ENCODE measurements at places on chromosomes 16 and 17. TPM values are rescaled to one million over a fixed set of nuclear protein-coding genes. Genes with fewer than 3 reads are reported as not detected.

Gene GSG1L
- total RNA-seq: not detected

Gene CTRB1
- not detected for total RNA-seq

Gene RGS11
- 0.55 TPM for total RNA-seq

Gene TEX19
- 1.1 TPM for total RNA-seq

Gene KRT31
- total RNA-seq: not detected

Gene HSPB9
- total RNA-seq: not detected

Gene CD300LB
- not detected for total RNA-seq

Gene CCR7
- not detected for total RNA-seq

Gene CES1
- total RNA-seq: not detected

Gene ZNF319
- total RNA-seq: 1.5 TPM

Gene COX6A2
- not detected for total RNA-seq

Gene LDHD
- total RNA-seq: 0.08 TPM

Gene BICDL2
- 40.5 TPM for total RNA-seq

Gene TTYH2
- total RNA-seq: 0.05 TPM

Gene TMEM235
- total RNA-seq: not detected

Gene SLC52A1
- total RNA-seq: not detected

Gene RNF112
- total RNA-seq: not detected

Gene PYDC1
- not detected for total RNA-seq

Gene AMDHD2
- 114 TPM for total RNA-seq

Gene CD300E
- not detected for total RNA-seq

Gene APOBR
- not detected for total RNA-seq

Gene ST6GALNAC1
- 5.3 TPM for total RNA-seq

Gene MT1H
- not detected for total RNA-seq

Gene TBC1D3H
- not detected for total RNA-seq

Gene LHX1
- not detected for total RNA-seq

Gene KRT39
- total RNA-seq: not detected

Gene SEC14L1
- total RNA-seq: 16.1 TPM

Gene PIMREG
- total RNA-seq: 111 TPM

Gene NLK
- total RNA-seq: 13.0 TPM

Gene HBM
- not detected for total RNA-seq

Gene FOXC2
- not detected for total RNA-seq

Gene TBC1D3
- total RNA-seq: not detected

Gene P2RX1
- total RNA-seq: 0.03 TPM

Gene KRTAP4-4
- not detected for total RNA-seq

Gene CX3CL1
- 0.57 TPM for total RNA-seq

Gene TNFSF13
- 15.6 TPM for total RNA-seq

Gene IGF2BP1
- total RNA-seq: not detected

Gene GP1BA
- not detected for total RNA-seq

Gene ZFPM1
- 9.2 TPM for total RNA-seq

Gene ALOX15B
- total RNA-seq: not detected

Gene ATP2A1
- total RNA-seq: 2.6 TPM

Gene ODAD4
- 0.64 TPM for total RNA-seq

Gene PRSS22
- total RNA-seq: 97.1 TPM

Gene SHBG
- not detected for total RNA-seq

Gene PLLP
- 0.16 TPM for total RNA-seq

Gene KRTAP4-1
- total RNA-seq: not detected

Gene DNAJA2
- 35.4 TPM for total RNA-seq

Gene SLC43A2
- 22.4 TPM for total RNA-seq

Gene C1QTNF1
- 7.5 TPM for total RNA-seq
